ENCODE measurements at places on chromosomes 2 and 18.

- no peak for DNase-seq
Observed at GRCh38 chr2:140085674-140086073, 1305.5 kb upstream of the NXPH2 start.

DNA sequence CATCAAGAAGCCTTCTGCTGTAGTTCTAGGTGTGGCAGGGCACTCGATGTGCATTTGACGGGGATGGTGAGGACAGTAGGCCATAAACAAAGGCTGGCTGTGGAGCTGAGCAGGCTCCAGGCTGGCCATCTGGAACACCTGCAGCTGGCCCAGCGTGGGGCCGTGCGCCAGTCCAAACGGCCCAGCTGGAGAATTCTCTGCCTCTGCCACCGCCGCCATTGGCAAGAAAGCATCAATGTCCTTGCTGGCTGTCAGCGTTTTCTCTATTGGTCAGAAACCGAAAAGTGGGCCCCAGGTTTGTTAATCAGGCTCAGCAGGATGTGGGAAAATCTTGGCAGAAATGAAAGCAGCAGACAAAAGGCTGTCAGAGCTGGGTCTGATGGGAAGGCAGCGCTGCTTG is 24.0 kb upstream of the CTIF start:
- DNase-seq = no peak

GRCh38 chr2:151299920-151300539 is 10.6 kb upstream of the NMI start:
- DNase-seq = no peak

- no peak for DNase-seq
Observed at GRCh38 chr2:3481736-3482362, 37.5 kb downstream of the ADI1 start.

- DNase-seq = no peak
Observed at GRCh38 chr2:150042500-150043171, 444.8 kb downstream of the RND3 start.

GRCh38 chr18:75128051-75128605 is 80.8 kb downstream of the PTGR3 start:
- no peak for DNase-seq

DNA sequence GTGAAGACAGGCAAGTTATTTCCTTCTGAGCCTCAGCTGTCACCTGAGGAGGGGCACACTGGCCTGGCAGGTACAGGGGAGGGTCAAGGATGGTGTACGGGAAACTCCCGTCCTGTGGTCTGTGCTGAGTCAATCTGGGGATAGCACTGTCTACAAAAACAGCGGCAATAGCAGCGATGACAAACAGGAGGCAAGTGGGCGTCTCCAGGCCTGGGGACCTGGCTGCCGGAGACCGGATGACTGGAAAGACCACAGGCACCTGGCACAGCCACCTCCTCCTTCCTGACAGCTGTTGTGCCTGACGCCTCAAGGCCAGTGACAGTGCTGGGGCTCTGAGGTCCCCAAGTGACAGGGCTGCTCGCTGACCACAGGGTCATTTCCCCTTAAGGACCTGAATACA is 202.1 kb upstream of the HS6ST1 start:
- no peak for DNase-seq

DNA sequence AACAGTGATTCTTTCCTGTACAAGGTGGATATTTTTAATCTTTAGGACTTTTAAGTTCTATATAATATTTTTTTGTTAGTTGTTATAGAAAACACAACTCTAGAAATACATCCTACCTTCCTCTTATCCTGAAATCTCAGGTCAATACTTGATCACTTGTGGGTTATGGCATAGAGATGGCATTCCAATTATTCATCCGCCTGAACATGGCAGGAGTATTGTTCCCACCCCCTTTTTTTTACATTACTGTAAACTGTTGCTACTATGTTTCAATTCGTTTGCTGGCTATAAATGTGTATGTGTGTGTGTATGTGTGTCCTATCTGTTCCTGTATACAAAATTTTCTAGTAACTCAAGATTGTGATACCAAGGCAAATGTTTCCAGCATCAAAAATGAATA is 43.3 kb upstream of the FN1 start:
- no peak for DNase-seq

GRCh38 chr2:224884188-224884587 is 158.1 kb downstream of the DOCK10 start:
- no peak for DNase-seq

DNA sequence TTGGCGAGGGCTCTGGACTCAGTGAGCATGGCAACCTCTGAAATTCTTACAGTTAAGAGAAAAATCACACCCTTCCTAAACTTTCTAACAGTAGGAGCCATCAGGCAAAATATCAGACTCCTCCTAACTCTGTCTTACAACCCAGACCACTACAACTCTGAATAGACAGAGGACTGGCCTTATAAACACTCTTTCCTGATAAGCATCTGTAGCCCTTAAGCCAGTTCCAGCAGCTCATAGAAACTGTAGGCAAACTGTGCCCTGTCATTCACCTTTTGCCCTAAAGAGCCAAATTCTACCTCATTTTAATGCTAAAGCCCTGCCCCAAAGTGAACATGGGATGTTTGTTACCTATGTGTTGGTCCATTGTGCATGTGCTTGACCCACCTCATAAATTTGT is 304.8 kb downstream of the ALK start:
- no peak for DNase-seq

GRCh38 chr18:13545514-13545913 is 180.8 kb downstream of the FAM210A start:
- no peak for DNase-seq

DNA sequence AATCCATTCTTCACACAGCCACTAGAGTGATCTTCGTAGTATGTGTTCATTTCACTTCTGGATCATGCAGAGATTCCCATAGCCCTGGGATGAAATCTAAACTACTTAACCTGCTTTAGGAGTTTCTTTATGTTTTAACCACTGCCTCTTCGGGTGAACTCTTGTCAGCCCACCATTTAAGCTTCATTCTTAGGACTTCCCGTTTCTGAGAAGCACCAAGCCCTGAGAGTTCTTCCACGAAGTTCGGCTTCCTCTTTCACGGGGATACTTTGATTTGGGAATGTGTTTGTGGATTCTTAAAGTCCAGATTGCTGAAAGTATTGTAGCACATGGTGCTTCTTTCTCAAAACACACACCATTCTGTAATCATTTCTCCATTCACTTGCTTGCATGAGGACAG is 205.0 kb downstream of the UBE2E3 start:
- no peak for DNase-seq

DNA sequence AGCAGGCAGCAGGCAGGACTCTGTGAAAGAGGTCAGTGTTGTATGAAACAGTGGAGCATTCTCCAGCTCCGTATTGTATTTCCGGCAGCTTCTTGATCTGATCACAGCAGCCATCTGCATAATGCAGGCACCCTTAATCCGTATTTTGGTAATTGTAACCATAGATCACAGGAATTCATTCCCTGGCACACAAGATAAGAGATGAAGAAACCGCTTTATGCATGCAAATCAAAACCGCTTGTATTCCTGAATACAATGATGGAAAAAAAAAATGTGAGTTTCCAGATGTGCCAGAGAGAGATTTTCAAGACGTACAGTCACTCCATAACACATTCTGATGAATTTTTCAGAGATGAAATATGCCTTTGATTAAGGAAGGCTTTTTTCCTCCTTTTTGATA is 221.3 kb downstream of the ACKR3 start:
- no peak for DNase-seq

DNA sequence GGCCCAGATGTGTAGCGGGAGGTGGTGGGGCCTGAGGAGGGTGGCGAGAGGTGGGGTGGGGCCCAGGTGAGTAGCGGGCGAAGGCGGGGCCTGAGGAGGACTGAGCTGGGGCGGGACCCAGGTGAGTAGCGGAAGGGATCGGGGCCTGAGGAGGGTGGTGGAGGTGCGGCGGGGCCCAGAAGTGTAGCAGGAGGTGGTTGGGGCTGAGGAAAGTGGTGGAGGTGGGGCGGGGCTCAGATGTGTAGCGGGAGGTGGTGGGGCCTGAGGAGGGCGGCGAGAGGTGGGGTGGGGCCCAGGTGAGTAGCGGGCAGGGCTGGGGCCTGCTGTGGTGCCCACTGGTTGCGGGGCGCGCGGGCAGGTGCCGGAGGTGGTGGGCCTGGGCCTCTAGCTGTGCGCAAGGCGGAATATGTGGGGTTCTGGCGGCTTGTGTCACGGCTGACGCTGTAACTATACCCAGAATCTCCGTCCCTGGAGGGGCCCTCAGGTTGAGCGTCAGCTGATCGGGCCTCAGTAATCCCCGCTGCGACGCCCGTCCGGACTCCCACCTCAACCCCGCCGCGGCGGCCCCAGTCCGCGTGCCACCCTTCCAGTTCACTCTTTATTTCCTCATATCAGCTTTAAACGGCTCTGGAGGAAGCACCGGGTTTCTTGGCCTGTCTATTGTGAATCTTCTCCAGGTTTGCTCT is 866 bp upstream of the SF3B6 start:
- DNase-seq = no peak

DNA sequence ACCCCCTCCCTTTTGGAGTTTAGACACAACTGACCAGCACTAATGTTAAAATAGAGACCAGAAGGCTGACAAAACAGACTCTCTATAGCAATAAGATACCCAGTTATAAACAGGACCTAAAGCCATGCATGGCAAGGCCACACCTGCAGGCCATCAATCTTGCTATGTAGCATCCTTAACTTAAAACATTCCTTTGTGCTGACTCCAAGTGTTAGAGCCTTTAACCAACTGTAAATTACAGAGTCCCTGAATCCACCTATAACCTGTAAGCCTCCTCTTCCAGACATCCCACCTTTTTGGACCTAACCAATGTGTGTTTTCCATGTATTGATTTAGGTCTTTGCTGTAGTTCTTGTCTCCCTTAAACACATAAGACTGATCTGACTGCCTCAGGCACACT is 17.9 kb downstream of the ANKMY1 start:
- no peak for DNase-seq

DNA sequence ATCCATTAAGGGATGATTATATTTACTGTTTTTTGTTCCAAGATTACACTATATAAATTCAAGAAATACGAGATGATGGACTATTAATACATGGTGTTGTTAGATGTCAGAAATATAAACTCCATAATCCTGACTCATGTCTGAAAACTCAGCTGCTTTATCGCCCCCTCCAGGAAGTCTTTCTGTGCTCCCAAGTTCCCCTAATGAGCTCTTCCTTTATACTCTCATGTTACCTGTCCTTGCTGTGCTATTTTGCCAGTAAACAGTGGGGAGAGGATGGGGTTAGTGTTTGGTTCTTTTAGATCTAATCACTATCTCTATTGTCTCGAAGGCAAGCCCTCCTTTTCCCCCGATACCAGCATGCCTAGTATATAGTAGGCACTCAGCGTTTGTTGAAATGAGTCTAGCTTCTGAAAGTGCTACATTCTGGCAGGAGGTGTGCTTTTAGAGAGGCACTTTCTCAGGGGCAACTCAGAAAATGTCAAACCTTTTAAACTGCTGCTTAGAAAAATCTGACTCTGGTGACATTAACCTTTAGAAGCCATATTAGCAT is 21.4 kb upstream of the BARD1 start:
- no peak for DNase-seq

Data from 8988T (cell line).